ENCODE measurements at places on chromosomes 2 and 18.

- H3K36me3 ChIP-seq: no peaks in the 10 kb centered on the region
- H3K4me1 ChIP-seq: no peaks in the 10 kb centered on the region
- H3K27ac ChIP-seq: no peak overlapping the region
- H3K27me3 ChIP-seq: no peaks in the 10 kb centered on the region
Observed at GRCh38 chr2:7945026-7945425, 736.8 kb upstream of the ID2 start.

GRCh38 chr18:76064998-76065397, 430.0 kb downstream of the ZNF516 start:
- no peaks in the 10 kb centered on the region for H3K4me1 ChIP-seq
- DNase-seq: no peak
- no peak overlapping the region for H3K4me3 ChIP-seq
- H3K27ac ChIP-seq: no peak overlapping the region
- no peaks in the 10 kb centered on the region for H3K36me3 ChIP-seq

DNA sequence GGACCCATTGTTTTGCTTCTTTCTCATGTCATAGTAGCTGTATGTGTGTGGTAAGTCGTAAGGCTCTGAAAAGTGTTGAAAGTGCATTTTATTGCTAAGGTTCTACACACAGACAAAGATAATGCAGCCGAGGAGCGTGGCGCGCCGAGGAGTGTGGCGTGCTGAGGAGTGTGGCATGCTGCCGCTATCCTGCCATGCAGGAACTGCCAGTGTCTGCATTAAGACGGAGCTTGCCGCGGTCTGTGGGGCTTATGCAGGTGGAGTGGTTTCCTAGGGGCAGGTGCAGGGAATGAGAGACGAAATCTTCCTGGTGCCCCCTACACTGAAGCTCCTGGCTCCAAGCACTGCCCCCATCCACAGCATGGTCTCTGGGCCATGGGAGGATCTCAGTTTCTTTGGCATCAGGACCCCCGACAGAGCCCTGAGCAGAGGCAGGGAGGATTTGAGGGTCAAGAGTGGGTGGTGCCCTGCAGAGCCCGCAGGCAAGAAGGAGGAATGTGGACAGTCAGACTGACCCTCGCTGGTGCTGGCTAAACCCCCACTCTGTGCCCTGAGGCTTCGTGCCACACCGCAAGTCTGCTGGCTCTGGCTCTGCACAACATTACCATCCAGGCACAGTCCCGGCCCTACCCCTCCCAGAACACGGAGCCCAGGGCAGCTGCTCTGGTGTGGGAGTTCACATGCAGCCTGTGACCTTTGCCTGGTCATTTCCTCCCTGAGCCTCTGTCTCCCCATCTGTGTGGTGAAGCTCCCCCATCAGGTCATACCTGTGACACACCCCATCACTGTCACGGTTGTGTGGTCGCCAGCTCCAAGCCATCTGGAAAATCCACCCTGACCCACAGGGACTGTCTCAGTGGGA, 3.2 kb downstream of the SNED1 start:
- H3K4me1 ChIP-seq: peaks cover 26% of the 10 kb centered on the region
- no peaks in the 10 kb centered on the region for H3K27me3 ChIP-seq
- peak; percentile 4 for DNase-seq
- H3K27ac ChIP-seq: no peak overlapping the region

- no peak for DNase-seq
- no peak overlapping the region for H3K4me3 ChIP-seq
- H3K27ac ChIP-seq: no peak overlapping the region
- no peaks in the 10 kb centered on the region for H3K36me3 ChIP-seq
- H3K27me3 ChIP-seq: no peaks in the 10 kb centered on the region
Observed at GRCh38 chr2:236531195-236531594, 38.4 kb upstream of the ACKR3 start.

GRCh38 chr18:48605408-48605845, 66.6 kb downstream of the CTIF start:
- H3K4me1 ChIP-seq: no peaks in the 10 kb centered on the region
- no peak overlapping the region for H3K27ac ChIP-seq
- no peaks in the 10 kb centered on the region for H3K27me3 ChIP-seq

DNA sequence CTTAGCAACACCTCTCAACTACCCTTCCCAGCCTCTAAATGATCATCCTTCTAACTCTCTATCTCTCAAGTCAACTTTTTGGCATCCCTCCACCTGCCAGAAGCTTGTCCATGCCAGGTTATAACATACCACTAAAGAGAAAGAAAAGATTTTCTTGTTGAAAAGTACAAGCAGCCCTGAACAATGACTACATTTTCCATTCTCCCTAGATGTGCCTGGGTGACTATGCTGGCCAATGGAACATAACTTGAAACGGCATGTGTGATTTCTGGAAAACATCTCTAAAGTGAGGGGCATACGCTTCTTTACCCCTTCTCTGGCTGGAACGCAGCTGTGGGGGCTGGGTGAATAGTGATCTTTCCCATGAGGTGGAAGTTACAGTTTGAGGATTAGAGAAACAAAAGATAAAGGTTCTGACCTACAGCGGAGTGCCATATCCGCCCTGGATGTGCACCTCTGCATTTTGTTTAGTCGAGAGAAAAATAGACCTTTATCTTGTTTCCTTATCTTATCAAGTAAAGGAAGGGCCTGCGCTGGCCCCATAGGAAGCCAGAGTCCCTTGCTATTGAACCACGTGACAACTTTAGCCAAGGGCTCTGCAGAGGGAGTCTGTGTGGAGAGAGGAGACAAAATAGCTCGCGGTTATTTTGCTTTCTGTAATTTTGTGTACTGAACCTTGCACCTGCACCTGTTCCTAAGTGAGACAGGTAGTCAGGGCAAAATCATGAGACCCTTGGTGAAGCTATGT, 436.8 kb downstream of the TGIF1 start:
- no peak overlapping the region for H3K27ac ChIP-seq
- H3K27me3 ChIP-seq: peaks cover 3% of the 10 kb centered on the region
- no peaks in the 10 kb centered on the region for H3K36me3 ChIP-seq
- H3K4me3 ChIP-seq: no peak overlapping the region

- peaks cover 3% of the 10 kb centered on the region for H3K4me1 ChIP-seq
- H3K36me3 ChIP-seq: no peaks in the 10 kb centered on the region
- DNase-seq: no peak
- peak overlapping the region; percentile 19 for H3K4me3 ChIP-seq
Observed at GRCh38 chr18:23689616-23690504, 607 bp downstream of the LAMA3 start.

GRCh38 chr2:240021488-240022104, 3.5 kb downstream of the NDUFA10 start:
- H3K36me3 ChIP-seq: peaks cover 46% of the 10 kb centered on the region
- H3K27me3 ChIP-seq: no peaks in the 10 kb centered on the region
- H3K4me3 ChIP-seq: no peak overlapping the region
- H3K27ac ChIP-seq: no peak overlapping the region
- H3K4me1 ChIP-seq: peaks cover 12% of the 10 kb centered on the region

DNA sequence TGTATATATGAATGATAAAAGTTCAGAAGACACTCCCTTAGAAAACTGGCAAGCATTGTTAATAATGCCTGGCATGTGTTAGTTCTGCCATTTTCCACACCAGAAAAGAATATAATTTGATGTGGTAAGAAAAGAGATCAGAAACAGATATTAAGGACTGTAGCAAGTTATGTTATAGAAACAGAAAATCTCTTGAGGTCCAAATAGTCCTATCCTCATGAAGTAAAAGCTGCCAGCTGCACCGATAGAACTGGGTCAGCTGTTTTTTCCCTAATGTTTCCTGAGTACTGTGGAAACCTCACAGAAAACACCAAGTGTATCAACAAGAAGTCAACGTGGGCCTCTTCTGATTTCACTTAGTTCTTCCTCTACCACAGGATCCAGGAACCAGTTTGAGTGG, 56.9 kb upstream of the SDC1 start:
- no peak overlapping the region for H3K27ac ChIP-seq
- no peaks in the 10 kb centered on the region for H3K4me1 ChIP-seq
- no peak overlapping the region for H3K4me3 ChIP-seq
- peaks cover 73% of the 10 kb centered on the region for H3K36me3 ChIP-seq

DNA sequence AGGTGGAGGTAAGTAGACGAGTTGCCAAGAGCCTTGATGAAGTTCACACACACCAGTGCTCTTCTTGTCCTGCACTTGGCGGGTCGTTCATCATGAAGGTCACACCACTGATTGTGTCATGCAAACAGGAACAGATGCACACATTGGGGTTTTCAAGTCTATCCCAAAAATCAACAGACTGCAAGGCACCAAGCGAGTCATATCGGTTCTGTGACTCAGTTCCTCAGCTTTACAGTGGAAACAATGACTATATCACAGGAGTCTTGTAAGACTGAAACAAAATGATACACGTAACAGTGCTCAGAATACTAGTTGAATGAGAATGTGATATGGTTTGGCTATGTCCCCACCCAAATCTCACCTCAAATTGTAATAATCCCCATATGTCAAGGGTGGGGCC, 526.9 kb upstream of the ID2 start:
- no peak for DNase-seq
- H3K27ac ChIP-seq: no peak overlapping the region
- no peaks in the 10 kb centered on the region for H3K27me3 ChIP-seq
- no peaks in the 10 kb centered on the region for H3K4me1 ChIP-seq
- no peaks in the 10 kb centered on the region for H3K36me3 ChIP-seq

DNA sequence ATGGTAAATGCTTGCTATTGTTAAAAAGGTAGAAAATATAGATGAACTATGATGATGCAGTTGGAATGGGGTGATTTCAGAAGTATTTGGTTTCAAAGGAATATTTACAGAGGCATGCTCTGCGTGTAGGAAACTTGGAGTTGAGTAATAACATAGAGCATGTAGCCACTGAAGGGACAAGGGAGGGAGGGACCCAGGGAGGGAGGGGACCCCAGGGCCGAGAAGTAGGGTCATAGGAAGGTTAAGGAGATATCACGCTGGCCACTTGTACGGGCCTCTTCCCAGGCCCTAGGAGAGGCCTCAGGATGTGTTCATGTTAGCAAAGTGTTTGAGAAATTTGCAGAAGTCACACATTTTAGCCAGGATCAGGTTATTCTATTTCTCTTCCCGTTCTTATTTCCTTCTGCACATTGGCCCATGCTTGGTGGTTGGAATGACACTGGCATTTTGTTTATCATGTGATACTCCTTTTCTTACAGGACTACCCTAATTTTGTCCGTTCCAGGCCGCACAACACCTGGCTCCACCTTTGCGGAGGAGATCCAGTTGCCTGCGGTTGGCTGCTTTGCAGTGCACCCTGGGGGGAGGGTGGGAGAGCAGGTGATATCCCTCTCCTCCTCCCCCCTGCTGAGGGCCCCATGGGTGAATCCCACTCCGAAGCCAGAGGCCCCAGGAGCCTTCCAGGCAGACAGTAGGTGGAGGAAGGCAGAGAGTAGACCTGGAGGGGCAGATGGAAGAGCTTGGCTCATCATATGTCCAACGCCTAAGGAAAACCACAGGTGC, 16.9 kb upstream of the ACKR3 start:
- DNase-seq: no peak
- no peak overlapping the region for H3K4me3 ChIP-seq
- H3K27ac ChIP-seq: no peak overlapping the region
- peaks cover 76% of the 10 kb centered on the region for H3K4me1 ChIP-seq
- H3K27me3 ChIP-seq: no peaks in the 10 kb centered on the region
- peaks cover 6% of the 10 kb centered on the region for H3K36me3 ChIP-seq

GRCh38 chr2:32502941-32503340, 124.9 kb upstream of the TTC27 start:
- H3K27me3 ChIP-seq: no peaks in the 10 kb centered on the region
- H3K36me3 ChIP-seq: peaks cover 6% of the 10 kb centered on the region
- H3K4me1 ChIP-seq: no peaks in the 10 kb centered on the region
- H3K27ac ChIP-seq: no peak overlapping the region
- no peak for DNase-seq

DNA sequence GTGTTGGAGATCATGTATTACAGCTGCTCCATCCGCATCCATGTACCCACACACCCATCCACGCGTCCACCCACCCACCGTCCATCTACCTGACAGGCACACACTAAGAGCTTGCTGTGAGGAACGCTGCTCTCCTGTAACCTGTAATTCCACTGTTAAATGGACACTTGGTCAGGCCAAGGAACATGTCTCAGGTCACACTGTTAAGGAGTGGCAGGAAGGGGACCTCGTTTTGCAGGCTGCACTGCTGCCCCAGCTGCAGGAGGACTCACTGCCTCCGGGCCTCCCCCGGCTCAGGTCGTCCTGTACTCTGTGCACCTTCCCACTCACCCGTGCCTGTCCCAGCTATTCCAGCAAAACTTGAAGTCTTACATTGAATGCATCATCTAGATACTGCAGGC, 170.5 kb downstream of the EIPR1 start:
- no peak overlapping the region for H3K4me3 ChIP-seq
- no peak for DNase-seq
- no peaks in the 10 kb centered on the region for H3K4me1 ChIP-seq

GRCh38 chr2:178478130-178478438, 316 bp downstream of the FKBP7 start:
- no peaks in the 10 kb centered on the region for H3K27me3 ChIP-seq
- H3K36me3 ChIP-seq: no peaks in the 10 kb centered on the region
- peaks cover 21% of the 10 kb centered on the region for H3K4me1 ChIP-seq
- H3K4me3 ChIP-seq: peak overlapping the region; percentile 92

DNA sequence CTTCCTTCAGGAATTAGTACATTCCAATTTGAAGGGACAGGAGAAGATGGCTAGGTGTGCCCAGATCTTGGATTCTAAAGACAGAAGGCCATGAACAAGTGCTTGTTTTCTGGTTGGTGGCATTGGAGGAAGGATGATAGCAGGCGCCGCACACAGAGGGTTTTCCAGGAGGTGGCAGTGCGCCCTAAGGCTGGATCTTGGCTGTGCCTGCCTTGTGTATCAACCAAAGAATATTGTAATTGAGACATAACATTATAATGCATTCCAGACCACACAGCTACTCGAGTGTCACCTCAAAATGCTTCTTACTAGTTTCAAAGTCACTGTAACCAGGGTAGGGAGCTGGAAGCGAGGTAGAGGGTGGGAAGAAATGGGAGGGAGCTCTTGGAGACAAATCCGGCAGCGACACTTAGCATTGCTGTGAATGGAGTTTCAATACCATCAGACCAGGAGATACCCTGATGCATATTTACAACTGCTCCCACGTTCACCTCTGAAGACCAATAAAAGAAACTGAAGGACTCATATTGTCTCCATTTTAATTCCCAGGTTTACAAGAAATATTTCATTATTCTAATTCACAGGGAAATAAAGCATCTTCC, 42.5 kb downstream of the CPO start:
- DNase-seq: peak; percentile 16
- no peaks in the 10 kb centered on the region for H3K36me3 ChIP-seq
- no peak overlapping the region for H3K4me3 ChIP-seq

- no peak for DNase-seq
- H3K27ac ChIP-seq: no peak overlapping the region
- no peak overlapping the region for H3K4me3 ChIP-seq
- no peaks in the 10 kb centered on the region for H3K36me3 ChIP-seq
- no peaks in the 10 kb centered on the region for H3K4me1 ChIP-seq
- peaks cover 13% of the 10 kb centered on the region for H3K27me3 ChIP-seq
Observed at GRCh38 chr2:178202927-178203326, 8.6 kb downstream of the OSBPL6 start.

GRCh38 chr2:207474863-207475485, 54.8 kb upstream of the CREB1 start:
- peak; percentile 80 for DNase-seq
- H3K4me3 ChIP-seq: no peak overlapping the region
- no peaks in the 10 kb centered on the region for H3K27me3 ChIP-seq
- H3K4me1 ChIP-seq: peaks cover 3% of the 10 kb centered on the region
